ENCODE measurements at places on chromosomes 3 and 15. TPM values are rescaled to one million over a fixed set of nuclear protein-coding genes. Genes with fewer than 3 reads are reported as not detected.

The RLBP1 gene
- not detected for polyA plus RNA-seq

The MYO5C gene
- 24.6 TPM for polyA plus RNA-seq

The GXYLT2 gene
- polyA plus RNA-seq, result 15.3 TPM

The FRMD5 gene
- 1.4 TPM for polyA plus RNA-seq

The RAD54L2 gene
- 16.0 TPM for polyA plus RNA-seq

The XIRP1 gene
- 0.07 TPM for polyA plus RNA-seq

The CAMK1 gene
- 41.1 TPM for polyA plus RNA-seq

The RARB gene
- 136 TPM for polyA plus RNA-seq
